Activated CD4-positive, alpha-beta T cell treated with anti-CD3 and anti-CD28 coated beads, Interleukin-2, amount 50 U/mL, for 16 hours (primary cell): ENCODE measurements at places on chromosomes 4 and X.
A peak's percentile ranks its signal among the peaks of the same experiment; 100 is the strongest.

DNA sequence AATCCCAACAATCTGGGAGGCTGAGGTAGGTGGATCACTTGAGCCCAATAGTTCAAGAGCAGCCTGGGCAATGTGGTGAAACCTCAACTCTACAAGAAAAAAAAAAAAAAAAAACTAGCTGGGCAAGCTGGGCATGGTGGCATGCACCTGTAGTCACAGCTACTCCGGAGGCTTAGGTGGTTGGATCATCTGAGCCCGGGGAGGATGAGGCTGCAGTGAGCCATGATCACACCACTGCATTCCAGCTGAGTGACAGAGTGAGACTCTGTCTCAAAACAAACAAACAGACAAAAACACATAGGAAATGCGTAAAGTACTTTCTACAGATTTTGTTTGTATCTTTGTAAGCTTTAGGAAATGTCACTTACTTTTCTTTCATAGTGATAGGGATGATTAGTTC is 307.2 kb upstream of the NR3C2 start:
- no peak for DNase-seq

DNA sequence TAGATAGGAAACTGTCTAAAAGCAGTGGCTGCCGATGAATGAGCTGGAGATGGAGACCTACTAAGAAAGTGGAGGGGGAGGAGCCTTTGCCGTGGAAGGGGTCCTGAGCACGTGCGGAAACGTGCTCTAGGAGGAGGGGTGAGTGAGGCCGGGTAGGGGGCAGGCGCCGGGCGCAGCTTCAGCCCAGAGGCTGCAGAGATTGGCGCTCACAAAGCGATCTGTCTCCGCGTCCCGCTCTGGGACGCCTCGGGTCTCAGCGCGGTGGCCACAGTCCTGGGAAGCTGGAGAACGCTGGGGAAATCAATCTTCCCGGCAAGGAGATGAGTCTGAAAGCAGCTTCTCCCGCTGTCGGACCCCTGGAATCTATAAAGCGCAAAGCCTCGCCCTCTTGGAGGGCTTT is 444 bp upstream of the ARHGAP6 start:
- no peak for DNase-seq

GRCh38 chr4:152029631-152030030 is 268.8 kb upstream of the GATB start:
- DNase-seq, result no peak

GRCh38 chr4:73847526-73848182 is 5.4 kb upstream of the PF4V1 start:
- DNase-seq, result no peak

- DNase-seq, result no peak
Observed at GRCh38 chrX:257681-258289, 23.4 kb upstream of the PLCXD1 start.

- no peak for DNase-seq
Observed at GRCh38 chr4:86178211-86178610, 181.6 kb downstream of the MAPK10 start.

DNA sequence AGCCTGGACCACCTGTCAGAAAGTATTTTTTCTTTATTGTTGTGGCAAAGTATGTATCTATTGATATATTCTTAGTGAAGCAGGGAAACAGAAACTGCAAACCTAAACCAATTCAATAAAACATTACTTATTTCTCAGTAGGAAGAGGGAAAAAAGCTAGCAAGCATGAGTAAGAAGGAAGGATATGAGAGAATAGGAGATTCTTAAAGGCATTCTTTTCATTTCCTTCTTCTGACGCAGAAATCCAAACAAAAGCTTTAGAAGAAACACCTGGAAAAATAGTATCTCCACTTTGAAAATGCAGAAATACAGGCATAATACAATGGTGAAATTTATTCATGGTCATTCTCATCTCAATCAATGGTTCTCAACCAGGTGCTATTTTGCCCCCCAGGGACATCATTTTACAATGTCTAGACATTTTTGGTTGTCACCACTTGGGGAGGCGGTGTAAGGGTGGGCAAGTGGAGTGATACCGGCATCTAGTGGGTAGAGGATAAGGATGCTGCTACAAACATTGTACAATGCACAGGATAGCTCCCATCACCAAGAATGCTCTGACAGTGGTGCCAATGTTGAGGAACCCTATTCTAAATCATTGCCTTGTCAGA is 21.7 kb upstream of the ATXN3L start:
- no peak for DNase-seq

DNA sequence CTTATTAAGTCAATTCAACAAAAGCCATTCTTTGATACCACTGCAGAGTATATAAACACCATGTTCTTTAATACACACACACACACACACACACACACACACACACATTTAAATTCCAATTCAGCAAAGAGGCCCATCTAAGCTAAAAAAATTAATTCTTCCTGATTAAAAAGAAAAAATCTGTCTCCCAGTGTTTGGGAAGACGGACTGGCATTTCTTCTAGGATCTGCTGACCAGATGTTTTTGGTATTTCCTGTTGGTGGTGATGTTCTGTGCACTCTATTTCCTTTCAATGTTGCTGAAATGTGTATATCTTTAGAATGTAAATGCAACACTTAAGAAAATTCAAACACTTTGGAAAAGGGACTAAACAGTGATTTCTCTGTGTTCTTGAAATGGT is 243.8 kb downstream of the THOC2 start:
- no peak for DNase-seq

GRCh38 chr4:53935780-53936179 is 128.6 kb downstream of the CHIC2 start:
- DNase-seq, result no peak

GRCh38 chr4:37054531-37055077 is 189.9 kb upstream of the NWD2 start:
- no peak for DNase-seq

GRCh38 chrX:132292793-132293192 is 73.5 kb upstream of the RAP2C start:
- peak; percentile 46 for DNase-seq

GRCh38 chr4:63919636-63920365 is 489.4 kb downstream of the TECRL start:
- DNase-seq, result no peak

- DNase-seq, result no peak
Observed at GRCh38 chr4:147480891-147481576, at the start of gene EDNRA. Gene EDNRA (plus strand): TSS chr4:147481097. CDS start chr4:147485682, 4,585 bp downstream.

DNA sequence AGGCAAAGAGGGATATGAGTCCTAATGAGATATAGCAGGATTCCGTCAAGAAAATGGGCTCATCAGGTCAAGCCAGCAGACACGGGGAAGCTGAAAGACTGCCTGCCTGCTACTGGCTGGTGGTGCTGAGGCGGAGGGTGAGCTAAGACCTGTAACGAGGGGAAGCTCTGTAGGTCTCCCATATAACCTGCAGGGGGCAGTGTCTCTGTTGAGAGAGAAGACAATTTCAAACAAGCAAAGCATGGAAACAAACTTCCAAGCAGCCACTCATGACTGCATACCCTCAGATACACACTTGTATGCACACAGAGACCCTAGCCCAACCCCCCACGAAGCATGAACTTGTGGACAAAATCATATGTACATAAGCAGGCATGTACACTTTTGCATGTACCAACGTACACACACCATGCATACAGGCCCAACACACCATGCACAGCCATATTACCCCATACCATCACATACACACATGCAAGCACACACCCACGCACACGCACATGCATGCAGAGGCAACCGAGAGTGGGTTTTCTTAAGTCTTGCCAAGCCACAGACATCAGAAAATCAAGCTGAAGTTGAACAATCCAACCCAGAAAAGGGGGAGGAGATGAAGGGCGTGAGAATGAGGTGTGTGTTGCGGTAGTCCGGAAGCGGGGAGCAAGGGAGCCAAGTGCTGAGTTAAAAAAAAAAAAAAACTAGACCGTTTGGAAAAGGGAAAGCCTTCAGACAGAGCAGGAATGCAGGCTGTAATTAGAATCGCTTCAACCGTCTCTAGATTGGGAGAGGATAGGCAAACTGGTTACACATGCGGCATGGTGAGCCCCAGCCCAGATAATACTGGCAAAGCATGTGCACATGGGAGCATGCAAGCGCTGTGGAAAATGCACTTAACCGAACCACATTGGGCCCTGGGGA is 71.0 kb downstream of the PJA1 start:
- peak; percentile 48 for DNase-seq

GRCh38 chrX:135522878-135523693 is 2.6 kb downstream of the INTS6L start:
- no peak for DNase-seq

- peak; percentile 82 for DNase-seq
Observed at GRCh38 chr4:184265546-184266351, 48.1 kb upstream of the ENPP6 start.

GRCh38 chr4:100450449-100450848 is 67.4 kb downstream of the EMCN start:
- no peak for DNase-seq

DNA sequence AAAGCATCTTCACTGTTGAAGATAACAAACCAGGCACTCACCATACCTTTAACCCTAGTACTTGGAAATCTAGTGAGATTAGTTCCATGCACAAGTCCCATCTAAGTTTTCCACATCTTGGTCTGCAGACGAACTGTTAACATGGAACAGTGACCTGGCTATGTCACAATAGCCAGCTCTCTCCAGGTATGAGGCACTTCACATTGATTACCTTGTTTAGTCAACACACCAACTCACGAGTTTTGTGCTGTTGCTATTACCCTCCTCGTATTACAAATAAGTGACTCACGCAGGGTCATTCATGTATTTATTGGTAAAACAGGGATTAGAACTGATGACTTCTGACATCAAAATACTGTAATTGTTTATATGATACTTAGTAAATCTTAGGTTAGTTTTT is 36.4 kb upstream of the FRAS1 start:
- no peak for DNase-seq

- no peak for DNase-seq
Observed at GRCh38 chr4:21728304-21728703, 220.3 kb downstream of the KCNIP4 start.

GRCh38 chr4:108725457-108725856 is 37.4 kb downstream of the ETNPPL start:
- DNase-seq, result no peak

DNA sequence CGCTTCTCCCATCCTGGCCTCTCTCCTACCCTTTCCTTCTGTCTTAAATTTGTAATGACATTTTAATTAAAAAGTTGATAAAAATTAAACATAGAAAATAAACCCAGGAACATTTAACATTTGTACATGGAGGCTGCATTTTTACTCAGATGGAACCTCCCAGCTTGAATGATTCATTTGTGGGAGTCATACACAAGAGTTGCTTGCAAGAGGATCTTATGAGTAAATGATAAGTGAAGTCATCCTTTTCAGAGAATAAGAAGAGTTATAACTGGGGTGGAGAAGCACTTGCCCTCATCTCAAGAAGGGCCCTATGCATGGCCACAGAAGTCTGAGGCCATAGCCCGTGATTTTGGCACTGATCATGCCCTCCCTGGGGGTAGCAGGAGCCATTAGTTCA is 482.9 kb upstream of the BOD1L1 start:
- DNase-seq, result no peak

- DNase-seq, result no peak
Observed at GRCh38 chrX:96719161-96719875, 34.7 kb downstream of the DIAPH2 start.

DNA sequence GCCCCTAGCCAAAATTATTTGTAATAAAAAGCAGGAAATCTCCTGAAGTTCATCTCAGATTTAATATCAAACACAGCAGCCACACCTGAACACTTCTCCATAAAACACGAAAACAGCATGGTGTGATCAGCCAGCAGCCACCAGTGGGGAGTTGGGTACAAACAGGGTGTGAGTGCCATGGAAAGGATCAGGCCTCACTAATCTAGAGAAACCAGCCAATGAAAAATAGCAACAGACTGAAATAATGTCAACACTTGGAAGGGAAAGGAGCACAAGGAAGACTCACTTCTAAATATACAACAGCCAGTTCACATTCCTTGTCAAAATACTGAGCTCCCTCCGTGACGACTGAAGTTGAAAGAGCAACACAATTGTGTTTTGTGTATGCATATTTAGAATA is 46.0 kb downstream of the SLC7A11 start:
- DNase-seq, result no peak

DNA sequence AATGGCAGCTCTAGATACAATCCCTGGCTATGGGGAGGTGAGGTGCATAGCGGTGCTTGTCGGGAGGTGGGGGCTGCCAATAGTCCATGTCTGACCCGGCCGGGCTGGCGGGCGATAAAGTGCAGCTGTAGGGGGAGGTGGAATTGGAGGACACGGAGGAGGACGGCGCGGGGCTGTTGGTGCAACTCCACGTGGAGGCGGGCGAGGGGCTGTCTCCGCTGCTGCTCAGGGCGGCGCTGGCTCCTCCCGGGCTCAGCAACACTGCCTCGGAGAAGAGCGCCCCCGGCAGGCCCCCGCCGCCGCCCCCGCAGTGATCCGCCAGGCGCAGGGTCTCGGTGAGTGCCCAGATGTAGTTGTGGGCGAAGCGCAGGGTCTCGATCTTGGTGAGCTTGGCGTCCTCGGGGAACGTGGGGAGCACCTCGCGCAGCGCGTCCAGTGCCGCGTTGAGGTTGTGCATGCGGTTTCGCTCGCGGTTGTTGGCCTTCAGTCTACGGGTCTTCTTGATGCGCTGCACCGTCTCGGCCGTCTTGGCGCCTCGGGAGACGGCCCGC is 1.3 kb downstream of the NEUROG2 start:
- no peak for DNase-seq

GRCh38 chr4:86934147-86934770 is 552 bp upstream of the AFF1 start:
- DNase-seq, result peak; percentile 20

DNA sequence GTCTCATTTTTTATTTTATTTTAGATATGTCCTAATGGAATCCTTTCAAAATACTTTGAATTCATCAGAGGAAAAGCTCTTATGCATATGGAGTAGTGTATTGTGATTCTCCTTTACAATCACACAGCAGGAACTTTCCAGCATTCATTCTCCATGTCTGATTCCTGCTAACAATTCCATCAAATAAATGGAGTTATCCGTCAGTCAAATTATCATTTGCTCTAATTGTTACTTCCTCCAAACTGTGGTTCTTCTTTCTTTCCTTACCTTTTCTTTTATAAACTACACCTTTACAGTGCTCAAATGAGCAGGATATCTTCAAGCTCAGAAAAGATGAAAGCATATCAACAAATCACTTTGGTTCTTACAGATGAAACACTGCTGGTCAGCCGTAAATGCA is 80.4 kb downstream of the EPHA5 start:
- no peak for DNase-seq

GRCh38 chrX:143429131-143429530 is 88.1 kb downstream of the SPANXN3 start:
- no peak for DNase-seq

- DNase-seq, result no peak
Observed at GRCh38 chr4:184991860-184992259, 26.4 kb upstream of the HELT start.

- DNase-seq, result no peak
Observed at GRCh38 chr4:147425019-147425418, 55.9 kb upstream of the EDNRA start.
